ENCODE measurements at places on chromosomes 16 and 17.

GRCh38 chr17:22128723-22129122 is 436.4 kb downstream of the KCNJ18 start:
- peaks cover 4% of the 10 kb centered on the region for H3K27me3 ChIP-seq
- no peaks in the 10 kb centered on the region for H3K4me1 ChIP-seq
- DNase-seq: no peak
- H3K36me3 ChIP-seq: no peaks in the 10 kb centered on the region
- no peak overlapping the region for H3K4me3 ChIP-seq

DNA sequence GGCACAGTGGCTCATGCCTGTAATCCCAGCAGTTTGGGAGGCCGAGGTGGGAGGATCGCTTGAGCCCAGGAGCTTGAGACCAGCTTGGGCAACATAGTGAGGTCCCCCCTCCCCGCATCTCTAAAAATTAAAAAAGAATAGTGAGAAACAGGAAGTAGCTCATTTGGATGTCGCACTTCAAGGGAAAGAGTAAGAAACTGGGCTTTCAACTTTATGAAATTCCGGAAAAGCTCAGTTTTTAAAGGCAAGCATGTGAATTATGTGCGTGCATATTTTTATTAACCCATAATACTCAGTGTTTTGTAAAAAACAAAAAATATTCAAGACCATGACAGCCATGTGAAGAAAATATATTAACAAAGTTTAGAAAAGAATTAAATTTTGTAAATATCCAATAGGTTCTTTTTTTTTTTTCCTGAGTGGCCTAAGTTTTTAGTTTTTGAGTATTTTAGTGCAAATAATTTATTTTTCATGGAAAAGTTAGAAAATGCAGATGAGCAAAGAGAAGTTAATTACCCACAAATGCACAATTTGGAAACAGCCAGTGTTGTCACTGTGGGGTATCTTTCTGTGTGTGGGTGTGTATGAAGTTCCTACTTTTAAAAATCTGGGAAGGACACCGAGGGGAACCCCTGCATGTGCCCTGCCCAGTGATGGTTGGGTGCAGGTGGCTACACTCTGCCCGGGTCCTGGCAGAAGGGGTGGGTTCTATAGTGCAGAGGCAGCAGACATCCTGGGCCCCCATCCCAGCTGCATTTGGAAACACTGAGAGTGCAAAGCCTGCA is 40.0 kb downstream of the CIBAR2 start:
- DNase-seq: no peak
- no peak overlapping the region for H3K27ac ChIP-seq
- peaks cover 13% of the 10 kb centered on the region for H3K4me1 ChIP-seq
- H3K27me3 ChIP-seq: no peaks in the 10 kb centered on the region
- no peak overlapping the region for H3K4me3 ChIP-seq

DNA sequence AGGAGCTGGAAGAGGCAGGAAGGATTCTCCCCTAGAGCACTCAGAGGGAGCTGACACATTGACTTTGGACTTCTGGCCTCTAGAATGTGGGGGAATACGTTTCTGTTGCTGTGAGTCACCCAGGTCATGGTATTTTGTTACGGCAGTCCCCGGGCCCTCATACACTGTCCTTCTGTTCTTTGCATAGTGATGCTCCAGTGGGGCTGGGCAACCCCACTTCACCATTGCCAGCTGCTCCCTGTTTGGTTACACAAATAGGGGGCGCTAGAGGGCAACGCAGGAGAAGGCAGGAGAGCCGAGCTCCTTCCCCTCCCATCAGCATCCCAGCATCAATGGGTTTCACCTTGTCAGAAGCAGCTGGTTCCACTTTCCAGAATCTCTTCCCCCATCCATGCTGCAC is 257.7 kb upstream of the FOXF1 start:
- peaks cover 46% of the 10 kb centered on the region for H3K27me3 ChIP-seq
- H3K36me3 ChIP-seq: no peaks in the 10 kb centered on the region
- peaks cover 9% of the 10 kb centered on the region for H3K4me1 ChIP-seq
- peak; percentile 40 for DNase-seq

DNA sequence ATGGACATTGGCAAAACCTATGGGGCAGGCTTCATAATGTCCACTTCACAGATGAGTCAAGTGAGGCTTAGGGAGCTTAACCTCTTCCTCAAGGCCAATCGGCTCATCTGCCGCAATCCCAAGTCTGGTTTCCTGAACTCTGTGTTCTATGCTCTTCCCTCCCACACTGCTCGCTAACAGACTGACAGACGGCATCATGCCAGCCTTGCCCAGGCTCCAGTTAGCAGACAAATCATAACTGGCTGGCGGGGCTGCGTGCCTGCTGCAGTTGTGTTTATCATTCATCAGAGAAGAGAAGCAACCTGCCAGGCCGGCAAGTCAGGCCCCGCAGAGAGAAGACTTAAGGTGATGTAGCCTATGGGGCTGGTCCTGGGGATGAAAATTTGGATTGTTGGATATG is 216.2 kb upstream of the ASIC2 start:
- no peak for DNase-seq
- no peak overlapping the region for H3K27ac ChIP-seq
- peaks cover 23% of the 10 kb centered on the region for H3K27me3 ChIP-seq
- no peak overlapping the region for H3K4me3 ChIP-seq

- H3K4me1 ChIP-seq: peaks cover 12% of the 10 kb centered on the region
- H3K27ac ChIP-seq: no peak overlapping the region
- no peak for DNase-seq
- peaks cover 20% of the 10 kb centered on the region for H3K36me3 ChIP-seq
These were observed 117.8 kb upstream of the METRNL start for GRCh38 chr17:82961366-82962162.

DNA sequence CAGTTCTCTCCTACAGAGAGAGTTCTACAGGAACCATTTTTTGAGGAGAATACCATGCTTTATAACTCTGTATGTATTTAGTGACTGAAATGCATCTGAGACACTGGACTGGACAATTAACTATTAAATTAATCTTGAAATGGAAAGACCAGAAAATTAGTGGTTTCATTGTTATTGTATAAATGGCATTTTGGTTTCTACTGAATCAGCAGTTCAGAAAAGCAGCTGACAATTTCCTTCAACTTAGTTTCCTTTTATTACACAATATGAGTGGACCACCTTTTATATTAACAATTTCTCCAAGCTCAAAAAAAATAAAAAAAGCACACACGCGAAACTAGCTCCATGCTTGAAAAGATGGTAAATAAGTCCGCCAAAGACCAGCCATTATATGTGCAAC is 66.1 kb upstream of the SLC12A3 start:
- peaks cover 9% of the 10 kb centered on the region for H3K36me3 ChIP-seq
- peaks cover 5% of the 10 kb centered on the region for H3K4me1 ChIP-seq
- no peak for DNase-seq
- H3K27me3 ChIP-seq: no peaks in the 10 kb centered on the region
- H3K27ac ChIP-seq: no peak overlapping the region

DNA sequence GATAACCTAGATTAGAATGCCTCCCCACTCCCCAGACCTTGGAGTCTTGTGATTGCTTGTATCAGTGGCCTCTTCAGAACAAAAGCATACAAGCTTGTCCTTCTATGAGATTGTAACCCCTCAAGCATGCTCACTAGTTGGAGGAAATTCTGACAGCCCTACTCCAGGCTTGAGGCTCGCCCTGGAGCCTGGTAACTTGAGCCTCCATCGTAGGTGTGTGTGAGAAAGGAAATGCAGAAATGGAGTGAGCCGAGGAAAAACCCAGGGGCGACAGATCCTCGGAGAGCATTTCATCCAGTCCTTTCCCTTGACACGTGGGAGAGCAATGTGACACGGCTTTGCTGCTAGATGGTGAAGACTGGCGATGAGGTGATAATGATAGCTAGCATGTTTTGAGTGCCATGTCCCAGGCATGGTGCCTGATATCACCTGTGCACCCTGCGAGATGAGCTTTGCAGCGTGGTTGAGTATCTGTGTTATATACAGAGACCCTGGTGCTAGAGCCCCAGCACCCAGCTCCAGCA is 31.2 kb downstream of the GNAO1 start:
- no peaks in the 10 kb centered on the region for H3K36me3 ChIP-seq
- peaks cover 6% of the 10 kb centered on the region for H3K4me1 ChIP-seq
- no peak for DNase-seq
- H3K27ac ChIP-seq: no peak overlapping the region

DNA sequence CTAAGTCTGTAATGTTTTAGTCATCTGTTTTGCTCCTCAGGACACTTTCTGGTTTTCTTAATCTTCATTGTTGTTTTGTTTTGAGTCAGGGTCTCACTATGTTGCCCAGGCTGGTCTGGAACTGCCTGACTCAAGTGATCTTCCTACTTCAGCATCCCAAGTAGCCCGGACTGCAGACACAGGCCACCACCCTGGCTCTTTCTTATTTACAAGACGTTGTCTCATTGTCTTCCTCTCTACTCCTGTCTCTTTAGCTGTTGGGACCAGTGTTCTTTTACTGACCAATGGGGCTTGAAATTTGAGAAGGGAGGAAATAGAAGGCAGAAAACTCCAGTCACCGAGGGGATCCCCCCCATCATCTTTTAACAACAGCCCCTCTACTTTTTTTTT is 1.2 kb downstream of the SCPEP1 start:
- no peak overlapping the region for H3K27ac ChIP-seq
- H3K36me3 ChIP-seq: peaks cover 4% of the 10 kb centered on the region
- peak overlapping the region; percentile 86 for H3K4me3 ChIP-seq
- no peak for DNase-seq

GRCh38 chr16:27154705-27155521 is 48.4 kb upstream of the KDM8 start:
- no peak overlapping the region for H3K4me3 ChIP-seq
- DNase-seq: peak; percentile 80

DNA sequence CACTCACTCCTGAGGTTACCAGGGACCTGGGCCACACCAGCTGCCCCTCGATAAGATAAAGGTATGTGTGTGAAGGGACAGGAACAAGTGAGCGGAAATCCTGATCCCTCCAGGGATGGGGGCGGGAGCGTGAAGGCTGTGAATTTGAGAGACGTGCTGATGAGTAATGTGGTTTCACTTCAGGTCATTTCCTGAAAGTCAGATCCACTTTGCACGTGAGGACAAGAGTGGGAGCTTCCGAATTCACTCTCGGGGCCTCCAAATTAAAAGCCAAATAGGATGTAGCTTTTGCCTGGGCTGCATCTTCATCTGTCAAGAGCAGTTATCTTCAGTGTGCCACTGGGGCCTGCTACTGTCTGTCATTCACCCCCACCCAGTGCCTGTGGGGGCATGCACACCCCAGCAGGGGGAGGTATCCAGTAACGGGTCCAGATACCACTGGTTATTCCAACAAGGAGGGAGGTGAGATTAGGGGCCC is 87.4 kb upstream of the LHX1 start:
- no peaks in the 10 kb centered on the region for H3K36me3 ChIP-seq
- no peak for DNase-seq
- H3K27ac ChIP-seq: no peak overlapping the region
- peak overlapping the region; percentile 13 for H3K4me3 ChIP-seq

GRCh38 chr17:5608399-5609112 is 24.2 kb upstream of the NLRP1 start:
- no peak for DNase-seq
- peaks cover 10% of the 10 kb centered on the region for H3K27me3 ChIP-seq
- no peak overlapping the region for H3K4me3 ChIP-seq
- peaks cover 11% of the 10 kb centered on the region for H3K4me1 ChIP-seq
- H3K27ac ChIP-seq: no peak overlapping the region
- H3K36me3 ChIP-seq: no peaks in the 10 kb centered on the region

DNA sequence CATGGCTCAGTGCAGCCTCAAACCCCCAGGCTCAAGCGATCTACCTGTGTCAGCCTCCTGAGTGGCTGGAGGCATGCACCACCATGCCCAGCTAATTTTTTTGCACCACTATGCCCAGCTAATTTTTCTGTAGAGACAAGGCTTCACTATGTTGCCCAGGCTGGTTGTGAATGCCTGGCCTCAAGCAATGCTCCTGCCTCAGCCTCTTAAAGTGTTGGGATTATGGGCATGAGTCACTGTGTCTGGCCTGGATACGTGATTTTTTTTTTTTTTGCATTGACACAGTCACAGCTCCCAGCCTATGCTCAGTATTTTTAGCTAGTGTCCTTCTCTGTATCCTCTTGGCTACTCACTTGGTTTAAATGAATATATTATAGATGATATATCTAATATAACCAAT is 377.0 kb upstream of the TNRC6C start:
- H3K27ac ChIP-seq: no peak overlapping the region
- DNase-seq: no peak
- no peaks in the 10 kb centered on the region for H3K4me1 ChIP-seq
- no peaks in the 10 kb centered on the region for H3K36me3 ChIP-seq
- peaks cover 21% of the 10 kb centered on the region for H3K27me3 ChIP-seq

DNA sequence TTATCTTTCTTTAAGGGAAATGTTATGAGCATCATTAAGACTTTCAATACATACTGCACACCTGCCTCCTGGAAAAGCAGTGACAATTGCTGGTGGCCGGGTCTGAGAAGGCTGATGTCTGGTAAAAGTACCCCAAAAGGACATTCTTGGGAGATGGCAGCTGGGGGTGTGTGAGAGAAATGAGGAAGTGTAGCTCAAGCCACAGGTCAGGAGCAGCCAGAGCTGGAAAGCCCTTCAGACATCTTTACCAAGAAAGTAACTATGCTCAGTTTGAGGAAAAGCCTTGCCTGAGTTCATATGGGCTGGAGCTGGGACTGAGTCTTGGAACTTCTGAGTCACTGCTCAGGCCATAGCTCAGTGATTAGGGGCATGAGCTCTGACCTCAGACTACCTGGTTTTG is 94.7 kb upstream of the N4BP1 start:
- no peaks in the 10 kb centered on the region for H3K4me1 ChIP-seq
- H3K4me3 ChIP-seq: no peak overlapping the region
- no peak for DNase-seq

DNA sequence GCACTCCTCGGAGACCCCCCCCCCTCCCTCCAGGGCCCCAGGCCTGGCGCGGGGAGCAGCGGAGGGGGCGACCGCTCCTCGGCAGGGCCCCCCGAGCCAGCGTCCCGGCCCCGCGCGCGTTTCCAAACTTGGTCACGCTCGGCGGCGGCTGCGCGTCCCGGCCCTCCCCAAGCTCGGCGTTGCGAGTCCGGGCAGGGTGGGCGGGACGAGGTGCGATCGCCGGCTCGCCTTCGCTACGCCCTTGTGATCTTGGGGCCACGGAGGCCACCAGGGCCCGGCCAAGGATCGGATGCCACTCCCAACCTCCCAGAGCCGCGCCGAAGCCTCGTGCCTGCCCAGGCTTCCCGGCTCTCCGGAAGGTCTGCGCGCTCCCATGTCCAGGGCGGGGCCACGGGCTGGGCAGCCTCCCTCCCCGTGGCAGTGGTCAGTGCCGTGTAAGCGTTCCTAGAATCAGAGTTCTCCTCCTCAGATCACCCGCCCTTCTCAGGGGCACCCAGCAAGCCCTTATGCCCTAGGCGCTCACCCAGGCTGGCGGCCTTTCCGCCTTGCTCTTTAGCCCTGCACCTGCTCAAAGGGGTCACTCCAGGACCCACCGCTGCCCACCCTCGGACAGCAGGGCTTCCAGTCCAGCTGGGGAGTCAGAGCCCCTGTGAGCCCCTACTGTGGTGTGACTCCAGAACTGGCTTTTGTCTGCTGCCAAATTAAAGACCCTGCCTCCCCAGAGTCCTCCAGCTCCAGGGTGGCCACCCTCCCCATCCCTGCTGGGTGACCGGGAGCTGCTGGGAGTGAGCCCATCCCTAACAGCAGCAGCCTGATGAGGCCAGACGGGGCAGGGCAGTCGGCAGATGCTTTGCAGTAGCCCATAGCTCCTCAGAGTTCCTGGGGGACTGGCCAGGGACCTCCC is 12.2 kb upstream of the MRPS23 start:
- peaks cover 10% of the 10 kb centered on the region for H3K27me3 ChIP-seq
- H3K4me3 ChIP-seq: peak overlapping the region; percentile 74
- H3K27ac ChIP-seq: no peak overlapping the region
- H3K4me1 ChIP-seq: peaks cover 57% of the 10 kb centered on the region
- peak; percentile 75 for DNase-seq
